ENCODE measurements at places on chromosomes 5 and 9. TPM values are rescaled to one million over a fixed set of nuclear protein-coding genes. Genes with fewer than 3 reads are reported as not detected.
A peak's percentile ranks its signal among the peaks of the same experiment; 100 is the strongest.

DNA sequence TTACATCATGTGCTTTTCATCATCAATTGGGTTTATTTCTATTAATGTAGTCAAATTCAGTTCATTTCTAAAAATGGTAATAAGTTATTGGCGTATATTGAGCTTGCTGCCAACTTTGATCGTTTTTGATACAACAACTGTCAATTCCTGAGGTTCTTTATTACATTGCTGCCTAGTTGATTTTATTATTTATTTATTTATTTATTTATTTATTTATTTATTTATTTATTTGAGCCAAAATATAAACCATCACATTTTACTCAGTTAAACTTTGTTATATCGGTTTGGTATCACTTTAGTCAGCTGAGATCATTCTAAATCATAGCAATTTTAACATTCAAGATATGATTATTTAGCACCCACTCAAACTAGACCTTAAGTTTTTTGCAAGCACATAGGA lies 100.0 kb downstream of the FBXO38 start:
- no peak for DNase-seq

DNA sequence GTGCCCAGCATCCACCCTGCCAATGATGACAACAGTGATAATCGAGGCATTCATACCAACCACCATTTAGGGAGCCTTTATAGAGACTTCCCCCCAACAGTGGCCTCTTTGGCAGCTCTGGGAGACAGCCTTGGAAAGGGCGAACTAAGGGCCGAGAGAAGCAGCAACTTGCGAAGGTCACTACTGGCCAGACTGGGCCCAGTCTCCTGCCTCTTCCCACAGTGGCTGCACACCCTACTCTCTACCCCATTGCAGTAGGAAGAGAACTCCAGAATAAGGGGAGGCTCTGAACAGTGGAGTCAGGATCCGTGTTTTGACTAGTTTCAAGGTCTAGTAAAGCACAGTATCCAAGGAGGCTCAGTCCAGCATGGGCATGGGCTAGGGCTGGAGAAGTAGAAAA lies 5.3 kb downstream of the LHX6 start:
- DNase-seq = no peak

DNA sequence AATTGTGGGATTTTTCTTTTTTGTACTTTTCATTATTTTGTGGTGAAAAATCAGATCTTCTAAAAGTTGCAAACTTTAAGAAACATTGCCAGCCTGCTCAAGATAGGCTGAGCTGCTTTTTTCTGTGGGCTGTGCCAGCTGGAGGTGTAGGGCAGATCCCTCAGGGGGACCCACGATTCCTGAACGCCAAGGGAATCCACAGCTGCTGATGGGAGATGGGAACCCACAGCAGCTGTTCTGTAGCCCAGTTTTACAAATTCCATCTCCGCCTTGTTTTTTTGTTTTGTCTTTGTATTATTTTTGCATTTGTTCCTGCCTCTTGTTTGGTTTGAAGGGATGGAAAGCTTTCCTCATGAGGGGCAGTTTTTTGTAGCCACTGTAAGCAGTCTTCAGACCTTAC lies 91.0 kb downstream of the WWC1 start:
- DNase-seq = no peak

DNA sequence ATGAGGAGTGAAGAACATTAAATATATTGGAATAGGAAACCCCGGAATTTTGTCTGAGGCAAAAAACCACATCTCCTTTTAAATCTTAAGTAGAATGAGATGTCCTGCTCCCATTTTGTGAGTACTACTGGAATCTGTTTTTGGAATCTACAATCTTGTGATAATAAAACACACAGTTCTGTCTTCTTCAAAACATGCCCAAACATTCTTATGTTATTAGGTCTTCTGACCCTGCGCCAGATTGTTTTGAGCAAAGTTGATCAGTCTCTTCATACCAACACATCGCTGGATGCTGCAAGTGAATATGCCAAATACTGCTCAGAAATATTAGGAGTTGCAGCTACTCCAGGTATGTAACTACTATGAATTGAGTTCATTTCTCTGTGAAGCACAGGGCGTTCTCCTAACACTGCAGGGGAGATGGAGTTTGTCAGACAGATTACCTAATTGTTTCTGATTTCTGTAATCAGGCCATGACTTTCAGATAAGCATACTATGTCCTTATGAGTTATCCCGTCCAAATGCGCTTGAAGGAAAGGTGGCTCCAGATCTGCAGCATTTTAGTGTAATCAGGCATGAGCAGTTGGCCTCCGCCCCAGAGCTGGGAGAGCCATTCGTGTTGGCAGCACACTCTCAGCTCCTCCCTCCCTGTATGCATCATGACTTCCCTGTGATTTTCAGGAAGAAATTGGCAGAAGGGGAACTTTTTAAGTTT lies 88.0 kb downstream of the NLN start:
- DNase-seq = no peak

The PDCD1LG2 gene
- total RNA-seq = 0.95 TPM

DNA sequence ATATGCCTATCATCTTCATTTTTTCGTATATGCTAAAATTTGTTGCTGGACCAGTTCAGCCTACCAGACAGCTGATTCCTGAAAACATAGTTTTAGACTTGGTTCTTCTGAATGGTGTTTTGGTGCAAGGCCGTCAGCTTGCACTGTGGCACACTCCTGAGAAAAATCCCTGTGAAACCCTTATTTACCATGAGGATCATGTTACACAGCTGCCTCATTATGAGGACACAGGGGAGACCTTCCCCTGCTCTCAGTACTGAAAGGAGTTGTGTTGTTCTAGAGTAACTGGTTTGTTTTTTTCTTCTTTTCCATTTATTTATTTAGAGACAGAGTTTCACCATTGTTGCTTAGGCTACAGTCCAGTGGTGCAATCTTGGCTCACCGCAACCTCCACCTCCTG lies 37.6 kb downstream of the MAST4 start:
- DNase-seq = peak; percentile 25

- DNase-seq = no peak
Observed at GRCh38 chr5:96509721-96510350, 76.8 kb upstream of the PCSK1 start.

The DMRTA1 gene
- 1.4 TPM for total RNA-seq

The FAM151B gene
- total RNA-seq = 17.7 TPM

The SPINK6 gene
- not detected for total RNA-seq

DNA sequence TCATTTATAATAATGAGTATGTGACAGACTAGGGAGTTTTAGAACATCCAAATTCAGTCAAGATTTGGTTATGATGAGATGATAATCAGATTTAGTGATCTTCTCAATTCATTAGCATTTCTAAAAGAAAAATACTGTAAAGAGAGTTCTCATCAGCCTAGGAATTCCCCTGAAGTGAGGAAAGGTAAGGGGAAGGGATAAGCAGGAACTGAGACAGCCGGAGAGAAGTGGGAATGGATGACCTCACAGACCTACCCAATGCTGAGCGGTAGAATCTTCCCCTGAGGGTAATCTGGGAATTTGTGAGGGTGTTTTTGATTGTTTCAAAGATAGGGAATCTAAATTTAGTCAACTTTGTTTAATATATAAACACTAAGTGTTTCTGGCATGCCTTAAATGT lies 16.7 kb upstream of the GPBP1 start:
- DNase-seq = no peak

The CDH6 gene
- 18.9 TPM for total RNA-seq

DNA sequence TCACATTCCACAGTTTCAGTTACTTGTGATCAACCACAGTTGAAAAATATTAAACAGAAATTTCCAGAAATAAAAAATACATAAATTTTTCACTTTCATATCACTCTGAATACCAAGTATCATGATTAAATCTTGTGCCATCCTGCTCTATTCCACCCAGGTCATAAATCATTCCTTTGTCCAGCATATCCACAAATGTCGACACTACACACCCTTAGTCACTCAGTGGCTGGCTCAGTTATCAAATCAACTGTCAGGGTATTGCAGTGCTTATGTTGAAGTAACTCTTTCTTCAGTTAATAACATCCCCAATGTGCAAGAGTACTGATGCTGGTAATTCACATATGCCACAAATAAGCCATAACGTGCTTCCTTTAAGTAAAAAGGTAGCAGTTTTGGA lies 115.7 kb downstream of the FBXL17 start:
- no peak for DNase-seq

The CCDC192 gene
- total RNA-seq = not detected

- DNase-seq = no peak
Observed at GRCh38 chr5:128169401-128170017, 85.9 kb downstream of the SLC12A2 start.

The SCGB3A2 gene
- not detected for total RNA-seq

DNA sequence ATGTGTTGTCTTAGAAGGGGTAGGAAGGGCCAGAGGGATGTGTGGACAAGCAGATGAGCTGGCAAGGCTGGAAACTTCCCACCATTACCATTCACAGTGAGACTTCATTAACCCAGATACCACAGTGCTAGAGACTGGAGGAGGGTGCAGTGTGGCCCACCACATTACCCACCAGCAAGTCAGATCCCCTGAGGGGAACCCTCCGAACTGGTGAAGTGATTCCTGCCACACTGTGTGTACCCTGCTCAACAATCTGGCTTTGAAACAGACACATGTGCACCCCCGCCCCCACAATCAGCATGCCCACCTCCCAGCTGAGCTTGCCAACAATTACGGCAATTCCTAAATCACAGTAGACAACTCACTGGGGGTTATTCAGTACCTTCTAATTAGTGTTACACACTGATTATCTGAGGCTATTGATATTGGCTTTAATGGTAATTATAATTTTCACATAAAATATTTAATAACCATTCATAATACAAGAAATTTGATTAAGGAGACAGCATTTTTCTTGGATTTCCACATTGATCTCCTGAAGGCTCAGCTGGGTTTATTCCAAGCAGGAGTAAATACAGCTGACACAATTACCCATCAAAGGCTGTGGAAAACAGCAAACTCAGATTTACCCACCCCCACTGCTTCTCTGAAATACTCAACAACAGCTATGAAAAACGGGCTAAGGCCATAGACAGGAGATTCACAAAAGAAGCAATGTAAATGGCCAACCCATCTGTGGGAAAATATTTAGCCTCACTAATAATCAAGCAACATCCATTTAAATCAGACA lies 169.3 kb upstream of the FSTL4 start:
- DNase-seq = no peak

DNA sequence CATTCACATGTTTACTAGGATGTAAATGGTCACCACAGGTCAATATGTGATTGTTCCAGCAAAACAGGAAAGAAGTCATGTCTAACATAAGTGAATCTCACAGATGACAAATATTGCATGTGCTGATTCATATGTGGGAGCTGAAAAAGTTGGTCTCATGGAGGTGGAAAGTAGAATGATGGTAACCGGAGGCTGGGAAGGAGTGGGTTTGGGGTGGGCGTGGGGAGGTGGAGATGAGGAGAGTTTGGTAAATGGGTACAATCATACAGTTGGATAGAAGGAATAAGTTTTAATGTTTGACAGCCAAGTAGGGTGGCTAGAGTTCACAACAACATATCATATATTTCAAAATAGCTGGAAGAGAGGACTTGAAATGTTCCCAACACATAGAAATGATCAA lies 83.8 kb upstream of the RANBP3L start:
- DNase-seq = no peak

The LRRTM2 gene
- total RNA-seq = 3.3 TPM

- DNase-seq = no peak
Observed at GRCh38 chr5:144522698-144523097, 352.0 kb downstream of the KCTD16 start.

DNA sequence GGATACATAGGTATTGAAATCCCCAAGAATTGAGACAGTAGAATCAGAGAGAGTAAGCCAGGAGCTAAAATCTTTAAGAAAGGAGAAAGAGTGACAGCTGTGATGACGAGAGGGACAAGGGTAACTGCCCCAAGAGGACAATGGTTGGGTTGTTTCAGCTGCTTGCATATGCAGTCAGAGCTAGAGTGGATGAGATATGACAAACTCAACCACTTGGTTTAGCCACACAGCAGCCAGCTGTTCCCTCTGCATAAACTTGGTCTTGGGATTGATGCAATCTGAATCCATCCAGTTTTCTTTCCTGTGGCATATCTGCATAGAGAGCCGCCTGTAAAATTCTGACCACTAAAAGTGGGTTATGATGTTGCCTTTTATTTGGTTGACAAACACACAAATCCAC lies 100.7 kb downstream of the ZNF622 start:
- DNase-seq = no peak

GRCh38 chr5:91224969-91225368 lies 158.1 kb downstream of the ARRDC3 start:
- no peak for DNase-seq
